NCI-H524 treated with DMSO at 0.1 percent for 48 hours (cell line): ENCODE measurements at places on chromosomes 11 and 22.

DNA sequence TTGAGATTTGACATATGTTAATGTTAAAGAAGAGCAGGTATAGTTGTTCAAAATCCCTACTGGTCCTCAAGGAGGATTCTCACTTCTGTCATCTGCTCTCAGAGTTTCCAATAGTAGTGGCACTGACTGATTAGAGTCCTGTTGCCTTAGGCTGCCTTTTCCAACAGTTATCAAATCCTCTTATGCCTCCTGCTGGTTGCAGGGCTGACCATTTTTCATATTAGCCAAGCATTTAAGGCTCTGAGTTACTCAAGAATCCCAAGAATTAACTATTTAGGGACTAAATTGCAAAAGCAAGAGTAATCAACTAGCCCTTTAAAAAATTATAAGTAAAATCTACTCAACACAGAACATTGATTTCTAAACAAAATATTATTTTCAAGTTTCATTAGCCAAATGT, 212.0 kb upstream of the CHORDC1 start:
- peak; percentile 28 for DNase-seq

GRCh38 chr22:23408321-23408720, 171.8 kb downstream of the IGLL1 start:
- no peak for DNase-seq

DNA sequence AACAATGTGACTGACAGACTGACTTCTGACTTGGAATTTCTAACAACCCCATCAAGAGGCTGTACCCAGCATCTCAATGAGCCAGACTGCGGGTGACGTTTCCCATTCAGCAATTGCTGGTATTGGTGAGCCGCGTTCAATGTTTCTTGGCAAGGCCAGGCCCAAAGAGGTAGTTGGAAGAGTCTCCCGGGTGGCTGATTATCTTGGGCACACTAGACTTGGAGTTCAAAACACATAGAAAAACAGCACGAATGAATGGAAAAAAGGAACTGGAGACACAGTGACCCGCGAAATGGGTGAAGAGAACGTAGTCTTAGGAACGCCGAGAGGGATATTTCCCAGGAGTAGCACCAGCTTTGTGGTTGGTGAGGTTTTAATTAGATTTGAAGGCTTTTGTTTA, 115.7 kb downstream of the RPS6KA4 start:
- DNase-seq = no peak

GRCh38 chr11:6988506-6988905, 31.6 kb downstream of the ZNF214 start:
- DNase-seq = no peak

DNA sequence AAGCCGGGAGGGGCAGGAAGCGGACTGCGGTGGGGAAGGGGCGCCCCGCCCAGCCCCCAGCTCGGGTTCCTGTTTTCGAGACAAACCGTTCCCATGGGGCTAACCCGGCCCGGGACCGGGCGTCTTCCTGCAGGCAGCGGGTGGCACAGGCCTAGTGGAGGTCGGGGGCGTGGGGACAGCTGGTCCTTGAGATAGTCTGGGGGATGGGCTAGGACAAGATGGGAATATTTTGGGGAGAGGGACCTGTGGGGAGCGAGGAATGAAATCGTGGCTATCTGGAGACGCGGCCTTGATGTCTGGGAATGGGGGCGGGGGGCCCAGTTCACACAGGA, 1.2 kb upstream of the RASGRP2 start:
- no peak for DNase-seq
